ENCODE measurements at places on chromosomes 12 and 14.

- DNase-seq = no peak
These were observed 39.4 kb downstream of the DUSP16 start for GRCh38 chr12:12523229-12523628.

GRCh38 chr14:103130965-103131364 lies 7.7 kb downstream of the TNFAIP2 start:
- DNase-seq = no peak

- DNase-seq = no peak
These were observed 35.7 kb downstream of the MRPL42 start for GRCh38 chr12:93502802-93503623.

DNA sequence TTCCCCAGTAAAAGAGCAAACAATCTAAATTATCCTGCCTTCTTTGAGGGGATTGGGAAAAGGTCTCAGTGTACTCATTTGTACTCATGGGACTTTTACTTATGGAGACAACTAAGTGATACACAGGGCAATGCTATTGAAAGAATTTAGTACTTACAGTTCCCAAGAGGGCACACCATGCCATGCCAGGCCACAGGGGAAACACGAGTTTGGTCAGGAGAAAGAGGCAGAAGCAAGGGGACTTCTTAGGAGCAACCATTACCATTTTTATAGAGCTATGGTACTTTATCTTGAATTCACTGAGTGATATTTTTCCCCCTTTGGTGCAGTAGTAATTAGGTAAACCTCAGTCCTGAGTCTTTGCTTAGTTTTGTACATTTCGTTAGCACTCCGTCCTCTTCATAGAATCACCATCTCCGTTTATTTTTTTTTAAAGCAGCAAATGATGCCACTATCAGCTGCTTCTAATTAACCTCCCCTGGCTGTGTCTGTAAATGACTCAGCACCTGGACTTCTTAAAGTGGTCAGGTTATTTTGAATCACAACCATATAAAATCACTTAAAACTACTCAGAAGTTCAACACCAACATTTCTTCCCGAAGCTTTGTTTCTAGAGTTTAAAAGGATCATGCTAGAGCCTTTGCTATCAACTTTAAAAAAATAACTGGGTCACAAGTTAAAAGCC lies 5.9 kb upstream of the WASHC3 start:
- no peak for DNase-seq

GRCh38 chr12:132445884-132446632 lies 43.9 kb upstream of the FBRSL1 start:
- DNase-seq = no peak

DNA sequence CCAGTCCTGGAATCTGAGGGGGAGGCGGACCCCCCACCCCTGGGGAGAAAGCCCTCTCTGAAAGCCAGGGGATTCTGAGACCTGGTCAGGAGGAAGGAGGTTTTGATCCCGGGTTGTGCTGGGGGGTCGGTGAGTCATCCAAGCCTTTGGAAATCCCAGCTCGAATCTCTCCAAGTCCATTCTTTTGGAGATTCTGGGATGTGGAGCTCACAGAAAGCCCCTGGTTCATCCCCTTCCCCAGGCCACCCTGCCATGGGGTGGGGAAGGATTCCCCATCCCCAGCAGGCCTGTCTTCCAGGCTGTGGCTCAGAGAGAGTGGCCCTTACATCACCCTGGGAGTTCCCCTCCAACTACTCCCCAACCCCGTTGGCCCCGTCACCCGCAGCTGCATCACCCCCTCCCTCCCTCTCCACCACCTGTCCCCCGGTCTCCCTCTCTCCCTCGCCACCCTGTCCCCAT lies 14.3 kb downstream of the EXOC3L4 start:
- no peak for DNase-seq

GRCh38 chr14:91293281-91293680 lies 48.8 kb upstream of the GPR68 start:
- DNase-seq = no peak

DNA sequence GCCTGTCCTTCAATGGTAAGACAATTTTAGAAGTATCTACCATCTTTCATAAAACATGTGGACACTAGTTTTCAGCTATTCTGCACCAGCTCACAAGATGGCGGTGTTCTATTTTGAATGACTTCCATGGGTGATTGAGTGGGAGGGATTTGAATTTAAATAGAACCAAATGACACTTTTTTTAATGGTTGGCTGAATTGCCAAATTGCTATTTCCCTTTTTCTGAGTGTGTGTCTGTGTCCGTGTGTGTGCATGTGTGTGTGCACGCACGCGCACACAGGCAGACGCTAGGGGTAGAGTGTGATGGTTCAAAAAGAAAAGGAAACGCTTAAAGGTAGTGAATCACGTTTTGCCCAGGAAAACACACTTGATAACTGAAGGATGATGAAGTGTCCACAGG lies 362.6 kb downstream of the DAD1 start:
- DNase-seq = no peak

DNA sequence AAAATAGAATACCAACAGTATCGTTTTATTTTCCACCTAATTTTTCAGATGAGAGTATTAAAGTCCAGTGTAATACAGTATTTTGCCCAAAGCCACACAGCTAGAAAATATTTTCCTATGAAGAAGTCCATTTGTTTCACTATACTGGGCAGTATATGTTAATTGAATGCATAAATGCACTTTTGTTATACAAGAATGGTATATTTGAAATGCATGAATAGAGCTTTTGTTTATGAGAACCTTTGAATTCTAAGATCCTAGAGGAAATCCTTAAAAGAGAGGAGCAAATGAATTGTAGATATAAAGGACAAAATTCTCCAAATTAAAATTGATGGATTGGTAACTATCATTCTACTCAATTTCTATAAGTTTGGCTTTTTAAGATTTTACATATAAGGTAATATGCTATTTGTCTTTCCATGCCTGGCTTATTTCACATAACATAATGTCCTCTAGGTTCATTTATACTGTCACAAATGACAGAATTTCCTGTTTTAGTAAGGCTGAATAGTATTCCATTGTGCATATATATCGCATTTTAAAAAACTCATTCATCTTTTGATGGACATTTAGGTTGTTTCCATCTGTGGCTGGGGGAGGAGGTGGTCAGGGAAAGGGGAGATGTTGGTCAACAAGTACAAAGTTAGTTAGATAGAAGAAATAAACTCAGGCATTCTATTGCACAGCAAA lies 136.6 kb upstream of the DCN start:
- DNase-seq = no peak

- DNase-seq = no peak
These were observed 219.8 kb downstream of the RPS29 start for GRCh38 chr14:49366416-49366815.

DNA sequence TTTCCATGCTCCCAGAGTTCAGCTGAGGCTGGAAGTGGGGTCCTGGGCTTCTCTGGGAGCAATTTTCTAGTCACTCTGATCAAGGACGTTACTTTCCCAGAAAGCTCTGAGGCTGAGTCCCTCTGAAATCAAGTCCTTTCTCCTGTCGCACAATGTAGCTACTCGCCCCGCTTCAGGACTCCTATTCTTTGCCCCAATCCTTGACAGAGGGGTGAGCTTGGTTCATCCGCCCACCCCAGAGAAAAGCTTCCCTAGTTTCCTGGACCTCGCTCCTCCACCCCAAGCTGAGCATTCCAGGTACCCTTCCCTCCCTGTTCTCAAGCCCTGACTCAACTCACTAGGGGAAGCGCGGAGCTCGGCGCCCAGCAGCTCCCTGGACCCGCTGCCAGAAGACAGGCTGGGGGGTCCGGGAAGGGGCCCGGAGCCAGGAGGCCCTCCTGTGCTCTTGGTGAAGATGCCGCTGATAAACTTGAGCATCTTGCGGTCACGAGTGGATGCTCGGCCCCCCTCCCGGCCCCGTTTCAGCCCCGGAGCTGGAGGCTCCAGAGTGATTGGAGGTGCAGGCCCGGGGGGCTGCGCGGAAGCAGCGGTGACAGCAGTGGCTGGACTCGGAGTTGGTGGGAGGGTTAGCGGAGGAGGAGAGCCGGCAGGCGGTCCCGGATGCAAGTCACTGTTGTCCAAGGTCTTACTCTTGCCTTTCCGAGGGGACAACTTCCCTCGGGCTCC lies 1.6 kb downstream of the AGAP2 start:
- DNase-seq = no peak

- DNase-seq = no peak
These were observed at the start of gene RFLNA for GRCh38 chr12:124294780-124295341. Gene RFLNA (plus strand): TSS chr12:124295093. CDS start chr12:124295430, 337 bp downstream.

GRCh38 chr12:124570810-124571209 lies 3.4 kb upstream of the NCOR2 start:
- no peak for DNase-seq

DNA sequence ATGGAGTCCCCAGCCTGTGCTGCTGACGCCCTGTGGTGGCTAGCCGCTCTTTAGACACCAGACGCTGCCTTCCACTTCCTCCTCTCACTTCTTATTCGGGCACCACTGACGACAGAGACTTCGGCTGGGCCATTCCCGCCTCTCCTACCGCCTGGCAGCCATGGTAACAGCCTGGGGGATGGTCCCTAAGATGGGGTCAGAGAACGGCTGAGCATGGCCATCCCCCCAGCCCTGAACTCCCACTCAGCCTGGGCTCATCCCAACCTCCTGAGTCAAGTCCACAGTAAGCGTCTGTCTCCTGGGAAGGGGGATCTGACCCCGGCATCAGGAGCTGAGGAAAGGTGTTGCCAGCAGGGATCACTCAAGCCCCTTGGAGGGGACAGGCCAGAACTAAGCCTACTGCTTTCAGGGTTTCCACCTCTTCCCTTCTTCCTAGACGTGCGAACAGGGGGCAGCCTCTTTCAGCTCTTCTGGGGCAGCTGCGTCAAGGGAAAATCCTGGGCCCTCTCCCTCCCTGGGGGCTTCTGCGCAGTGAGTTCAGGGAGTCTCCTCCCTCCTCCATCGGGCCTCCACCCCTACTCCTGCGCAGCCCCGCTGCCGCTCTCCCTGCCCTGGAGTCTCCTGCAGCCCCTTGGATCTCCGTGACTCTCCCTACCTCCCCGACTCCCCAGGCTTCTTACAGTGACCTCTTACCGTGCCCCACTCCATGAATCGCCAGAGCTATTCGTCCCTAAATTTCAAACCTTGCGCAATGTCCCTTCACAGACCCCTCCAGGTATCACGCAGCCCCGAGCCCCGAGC lies 643 bp upstream of the TAMALIN start:
- DNase-seq = no peak

DNA sequence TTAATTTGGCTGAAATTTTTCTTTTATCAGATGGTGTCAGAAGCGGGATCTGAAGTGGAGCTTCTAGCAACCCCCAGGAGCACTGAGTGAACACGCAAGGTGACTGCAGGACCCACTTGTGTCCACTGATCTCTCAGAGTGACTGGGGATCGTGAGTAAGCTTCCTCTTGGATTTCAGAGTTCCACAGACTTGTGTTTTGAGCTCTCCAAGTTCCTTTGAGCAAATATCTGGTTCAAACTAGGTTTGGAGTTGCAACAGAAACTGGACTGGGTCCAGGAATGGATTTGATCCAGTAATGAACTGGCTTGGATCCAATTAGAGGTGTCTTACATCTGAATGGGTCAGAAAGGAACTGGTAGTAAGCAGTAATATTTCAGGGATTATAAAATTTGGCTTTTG lies 24.7 kb upstream of the B4GALNT1 start:
- no peak for DNase-seq

- no peak for DNase-seq
These were observed 321.9 kb upstream of the RTL1 start for GRCh38 chr14:101225157-101226152.

DNA sequence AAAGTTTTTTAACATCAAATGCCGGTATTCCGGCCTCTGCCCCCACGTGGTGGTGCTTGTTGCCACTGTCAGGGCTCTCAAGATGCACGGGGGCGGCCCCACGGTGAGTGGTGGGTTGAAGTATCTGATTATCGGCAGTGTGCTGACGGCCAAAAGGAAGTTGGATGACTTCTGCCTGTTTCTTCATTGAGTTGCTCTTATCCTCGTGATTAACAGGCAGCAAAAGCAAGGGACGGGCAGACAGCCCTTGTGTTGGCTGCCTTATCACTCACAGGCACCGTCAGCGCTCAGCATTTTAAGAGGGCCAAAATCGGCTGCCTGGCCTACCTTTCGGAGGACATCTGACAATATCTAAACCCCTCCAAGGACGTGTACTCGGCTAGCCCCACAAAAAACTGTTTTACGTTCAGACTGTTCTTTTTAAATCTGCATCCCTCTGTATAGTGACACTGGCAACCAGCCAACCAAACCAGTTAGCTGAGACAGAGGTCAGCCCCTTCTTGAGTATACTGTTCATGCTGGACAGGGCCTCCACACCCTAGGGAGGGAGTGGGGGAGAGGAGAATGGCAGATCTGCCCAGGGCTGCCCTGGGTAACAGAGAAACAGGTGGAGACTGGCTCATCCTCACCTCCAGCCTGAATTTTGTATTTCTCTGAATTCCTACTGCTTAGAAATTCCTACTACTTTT lies 22.9 kb upstream of the AKAP5 start:
- no peak for DNase-seq

- DNase-seq = no peak
These were observed 11.9 kb upstream of the UBE2N start for GRCh38 chr12:93453633-93454032.

GRCh38 chr12:25135531-25136154 lies 59.3 kb downstream of the DNAI7 start:
- no peak for DNase-seq
